ENCODE measurements at places on chromosomes 7 and 10.

DNA sequence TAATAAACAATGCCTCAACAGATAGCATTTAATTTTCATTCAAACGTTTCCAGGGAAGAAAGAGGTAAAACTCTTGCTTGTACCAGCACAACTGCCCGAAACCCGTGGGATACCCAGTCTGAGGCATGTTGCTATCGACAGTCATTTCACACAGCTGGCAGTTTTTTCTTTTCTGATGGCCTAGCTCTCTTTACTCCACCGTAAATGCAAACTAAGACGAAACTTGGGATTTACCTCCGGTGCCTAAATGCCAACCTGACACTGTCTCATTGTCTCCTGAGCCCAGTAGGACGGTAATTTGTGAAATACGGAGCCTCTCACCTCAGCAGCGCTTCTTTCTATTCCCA is 143.5 kb downstream of the PRPF18 start:
- no peak for DNase-seq

DNA sequence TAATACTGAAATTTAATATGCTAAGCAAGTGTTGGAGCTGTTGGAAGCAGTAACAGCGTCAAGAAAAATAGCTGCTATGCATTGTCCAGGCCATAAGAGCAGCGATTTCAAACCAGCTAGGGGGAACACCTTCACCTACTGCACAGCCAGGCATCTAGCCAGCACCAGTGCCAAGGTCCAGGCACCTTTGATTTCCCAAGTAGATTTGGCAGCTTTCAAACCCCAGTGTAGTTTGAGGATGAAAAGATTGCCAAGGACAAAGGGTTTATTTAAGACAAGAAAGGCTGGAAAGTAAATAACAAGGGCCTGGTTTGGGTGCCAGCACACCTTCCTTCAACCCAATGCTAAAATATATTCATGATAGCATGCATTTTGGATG is 65.4 kb upstream of the ZNF92 start:
- no peak for DNase-seq

- DNase-seq: no peak
These were observed 59.2 kb downstream of the C10orf90 start for GRCh38 chr10:126611303-126611702.

- no peak for DNase-seq
These were observed 12.3 kb upstream of the SLC26A3 start for GRCh38 chr7:107815254-107815882.

DNA sequence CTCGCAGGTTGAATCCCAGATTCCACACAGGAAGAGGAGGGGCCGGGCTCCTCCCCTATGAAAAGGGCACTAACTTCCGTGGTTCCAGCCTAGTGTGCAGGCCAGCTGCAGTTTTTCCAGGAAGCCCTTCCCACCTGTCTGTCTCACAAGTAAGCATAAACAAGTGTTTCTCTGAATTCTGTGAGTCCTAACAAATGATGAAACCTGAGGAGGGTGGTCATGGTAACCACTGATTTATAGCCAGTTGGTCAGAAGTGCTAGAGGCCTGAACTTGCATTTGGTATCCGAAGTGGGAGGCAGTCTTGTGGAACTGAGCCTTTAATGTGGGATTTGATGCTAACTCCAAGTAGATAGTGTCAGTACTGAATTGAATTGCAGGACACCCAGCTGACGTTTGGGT is 54.7 kb upstream of the STEAP4 start:
- DNase-seq: no peak

DNA sequence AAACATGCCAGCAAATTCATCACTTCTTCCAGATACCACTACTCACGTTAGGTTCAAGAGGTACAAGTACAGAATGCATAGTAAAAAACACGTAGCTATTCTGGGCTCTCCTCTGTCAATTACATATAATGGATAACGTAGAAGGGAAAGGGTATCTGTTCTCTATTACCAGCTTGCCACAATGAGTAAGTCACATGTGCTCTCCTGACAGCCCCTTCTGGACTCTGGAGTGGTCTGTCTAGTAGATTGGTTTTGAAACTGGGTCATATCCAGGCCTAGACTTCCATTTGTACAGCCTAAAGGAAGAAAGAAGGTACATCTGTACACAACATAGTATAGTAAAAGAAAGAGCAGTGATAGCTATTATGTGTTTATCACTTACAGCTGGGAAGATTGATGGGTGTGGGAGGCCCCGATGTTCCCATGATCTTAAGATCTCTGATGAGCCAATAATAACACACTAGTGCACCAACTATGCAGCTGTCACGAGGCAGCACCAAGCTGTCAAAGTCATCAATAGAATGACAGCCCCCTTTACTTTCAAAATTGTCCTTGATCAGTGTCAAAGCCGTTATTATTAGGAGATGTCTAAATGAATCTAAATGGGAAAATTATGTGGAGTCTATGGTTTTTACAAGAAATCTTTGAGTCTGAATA is 161.9 kb upstream of the AGK start:
- no peak for DNase-seq

GRCh38 chr7:77985232-77985973 is 186.8 kb downstream of the PHTF2 start:
- no peak for DNase-seq

DNA sequence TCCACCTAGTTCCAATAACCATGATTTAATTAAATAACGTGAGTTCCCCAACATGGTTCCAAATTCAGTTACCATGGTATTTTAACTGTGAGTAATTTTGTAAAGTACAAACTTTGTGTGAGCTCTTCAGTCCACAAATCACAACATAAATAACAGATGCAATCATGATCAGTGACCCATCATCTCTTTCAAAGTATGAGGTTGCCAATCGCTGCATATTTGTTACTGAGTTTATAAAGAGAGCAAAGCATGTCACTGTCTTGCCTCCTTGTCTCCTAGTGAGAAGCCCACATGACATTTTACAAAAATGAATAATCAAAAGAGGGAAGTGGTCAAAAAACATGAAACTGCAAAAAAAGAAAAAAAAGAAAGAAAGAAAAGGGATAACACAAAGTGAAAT is 69.1 kb upstream of the PDSS1 start:
- no peak for DNase-seq

GRCh38 chr10:97445357-97445721 is 467 bp downstream of the EXOSC1 start:
- no peak for DNase-seq

GRCh38 chr7:158255558-158255957 is 332.1 kb downstream of the PTPRN2 start:
- DNase-seq: no peak

- DNase-seq: no peak
These were observed 9.2 kb upstream of the HNRNPF start for GRCh38 chr10:43417950-43418768.

DNA sequence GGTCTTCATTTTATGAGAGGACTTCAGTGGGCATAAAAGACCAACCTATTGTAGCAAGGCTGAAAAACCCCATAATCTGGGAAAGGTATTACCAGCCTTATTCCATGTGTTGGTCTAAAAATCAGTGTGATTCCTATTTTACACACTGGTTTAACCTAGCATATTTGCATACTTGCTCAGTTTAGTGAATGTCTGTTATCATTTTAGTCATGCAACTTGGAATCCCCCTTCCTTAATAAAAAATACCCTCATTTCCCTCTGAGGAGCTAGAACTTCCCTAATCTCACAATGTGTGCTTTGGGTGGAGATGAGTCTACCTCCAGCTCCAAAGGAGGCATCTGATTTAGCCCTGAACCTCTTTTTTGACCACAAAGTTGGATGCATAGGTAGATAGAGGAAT is 312.8 kb upstream of the SORCS1 start:
- DNase-seq: no peak

- DNase-seq: no peak
These were observed 59.3 kb downstream of the DLG5 start for GRCh38 chr10:77867124-77867719.

DNA sequence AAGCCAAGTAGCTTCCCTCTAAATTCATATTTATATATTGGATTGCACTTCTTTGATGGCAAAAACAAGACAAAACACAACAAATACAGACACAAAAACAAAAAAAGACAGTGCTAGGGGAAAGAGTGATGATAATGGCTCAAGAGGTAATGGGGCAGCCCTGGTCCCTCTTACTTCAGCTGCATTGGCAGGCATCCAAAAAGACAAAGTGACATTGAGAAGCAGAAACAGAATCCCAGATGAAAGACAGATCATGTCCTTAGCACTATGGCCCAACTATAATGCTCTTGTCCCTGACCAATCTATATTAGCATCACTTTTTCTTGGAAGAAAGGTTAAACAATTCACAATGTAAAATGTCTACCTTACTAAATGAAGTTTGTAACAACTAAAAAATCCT is 76.2 kb downstream of the GPR85 start:
- DNase-seq: no peak

DNA sequence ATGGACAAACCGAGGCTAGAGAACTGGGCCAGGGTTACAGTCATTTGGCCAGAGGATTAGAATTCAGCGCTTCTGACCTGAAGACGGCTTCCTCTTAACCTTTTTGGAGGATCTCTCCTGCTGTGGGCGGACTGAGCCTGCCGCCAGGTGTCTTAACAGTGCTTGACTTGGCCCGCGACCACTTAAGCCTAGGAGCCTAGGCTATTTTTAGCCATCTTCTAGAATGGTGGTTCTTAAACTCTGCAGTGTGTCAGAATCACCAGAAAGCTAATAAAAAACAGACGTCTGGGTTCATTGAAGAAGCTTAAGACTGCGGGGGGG is 722 bp downstream of the MDH2 start:
- no peak for DNase-seq

- DNase-seq: no peak
These were observed at the start of gene CHST3 for GRCh38 chr10:71964098-71964742. Gene CHST3, plus strand, starts transcription at chr10:71964395. Its CDS starts 41,448 bp downstream, at chr10:72005843.

DNA sequence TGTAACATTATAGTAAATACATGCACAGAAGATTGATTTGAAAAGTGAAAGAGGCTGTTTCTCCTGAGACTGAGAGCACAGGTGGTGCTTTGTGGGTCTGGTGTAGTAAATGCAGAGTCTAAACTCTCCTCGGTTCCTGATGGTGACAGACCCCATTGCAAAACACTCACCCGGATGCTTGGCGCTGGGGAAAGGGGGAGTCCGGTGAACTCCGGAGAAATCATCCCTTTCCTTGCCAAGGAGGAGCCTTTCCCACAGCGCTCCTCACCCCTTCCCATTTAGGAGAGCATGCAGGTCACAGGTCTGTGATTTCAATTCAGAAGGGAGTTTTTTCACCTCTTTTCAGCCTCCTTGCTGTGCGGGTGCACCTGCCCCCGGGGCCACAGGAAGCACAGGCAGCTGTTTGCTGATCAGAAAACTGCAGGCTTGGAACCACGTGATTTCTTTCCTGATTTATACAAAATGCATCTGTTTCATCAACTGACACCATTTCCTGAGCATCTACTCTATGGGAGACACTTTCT is 75.6 kb upstream of the LYZL2 start:
- DNase-seq: no peak

DNA sequence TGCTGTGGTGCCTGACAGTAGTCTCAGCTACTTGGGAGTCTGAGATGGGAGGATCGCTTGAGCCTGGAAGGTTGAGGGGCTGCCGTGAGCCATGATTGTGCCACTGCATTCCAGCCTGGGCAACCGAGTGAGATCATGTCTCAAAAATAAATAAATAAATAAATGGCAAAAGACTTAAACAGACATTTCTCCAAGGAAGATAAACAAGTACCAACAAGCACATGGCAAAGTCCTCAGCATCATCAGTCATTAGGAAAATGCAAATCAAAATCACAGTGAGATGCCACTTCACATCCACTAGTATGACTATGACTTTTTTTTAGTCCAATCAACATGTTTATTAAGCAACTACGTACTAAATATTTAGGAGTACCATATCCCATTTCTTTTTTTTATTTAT is 21.3 kb upstream of the KPNA7 start:
- no peak for DNase-seq

DNA sequence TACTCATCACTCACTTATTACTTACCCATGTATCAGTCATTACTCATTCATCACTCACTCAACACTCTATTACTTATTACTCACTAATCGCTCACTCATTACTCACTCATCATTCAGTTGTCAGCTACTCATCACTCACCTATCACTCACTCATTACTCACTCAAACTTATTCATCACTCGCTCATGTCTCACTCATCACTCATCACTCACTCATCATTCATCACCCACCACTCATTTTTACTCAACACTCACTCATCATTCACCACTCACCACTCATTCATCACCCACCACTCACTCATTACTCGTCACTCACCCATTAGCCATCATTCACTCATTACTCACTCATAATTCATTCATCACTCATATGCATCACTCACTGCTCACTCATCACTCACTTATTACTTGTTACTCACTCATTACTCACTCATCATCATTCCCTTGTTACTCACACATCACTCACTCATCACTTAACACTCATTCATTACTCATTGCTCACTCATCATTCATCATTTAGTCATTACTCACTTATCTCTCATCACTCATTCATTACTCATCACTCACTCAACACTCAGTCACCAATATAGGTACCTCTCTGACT is 237.9 kb downstream of the ADARB2 start:
- no peak for DNase-seq
